ENCODE measurements at places on chromosomes 16 and 17. TPM values are rescaled to one million over a fixed set of nuclear protein-coding genes. Genes with fewer than 3 reads are reported as not detected.

DNA sequence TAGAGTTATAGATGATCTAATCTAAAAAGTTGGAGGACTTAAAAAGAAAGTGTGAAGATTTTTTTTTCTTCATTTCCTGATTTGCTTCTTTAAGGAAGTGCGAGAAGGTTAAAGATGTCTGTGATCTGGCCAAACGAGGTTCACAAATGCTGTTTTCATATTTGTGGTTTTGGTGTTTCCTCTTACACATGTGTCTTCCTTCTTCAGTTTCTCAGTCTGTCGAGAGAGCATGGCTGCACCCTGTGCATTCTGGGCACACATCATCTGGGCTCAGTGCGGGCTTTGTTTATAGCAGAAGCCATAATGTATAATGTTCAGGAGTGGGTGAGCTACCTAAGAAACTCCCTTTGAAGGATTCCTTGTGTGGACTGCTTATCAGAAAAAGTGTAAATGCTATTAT is 260.4 kb upstream of the TBX2 start:
- no peak overlapping the region for H3K4me3 ChIP-seq
- H3K27me3 ChIP-seq = no peaks in the 10 kb centered on the region
- H3K4me1 ChIP-seq = peaks cover 14% of the 10 kb centered on the region

- DNase-seq = no peak
- no peaks in the 10 kb centered on the region for H3K27me3 ChIP-seq
- H3K4me3 ChIP-seq = no peak overlapping the region
Measured at GRCh38 chr17:77420804-77421629, 280.2 kb downstream of the SEC14L1 start.

Gene TP53TG3D
- total RNA-seq = 1.3 TPM

Gene SLC35G6
- total RNA-seq = not detected

- H3K27ac ChIP-seq = peak overlapping the region; percentile 75
- peak; percentile 94 for DNase-seq
- no peaks in the 10 kb centered on the region for H3K36me3 ChIP-seq
- H3K27me3 ChIP-seq = no peaks in the 10 kb centered on the region
- H3K4me3 ChIP-seq = no peak overlapping the region
Measured at GRCh38 chr17:17710728-17711541, 29.7 kb downstream of the RAI1 start.

- H3K27ac ChIP-seq = no peak overlapping the region
- no peaks in the 10 kb centered on the region for H3K4me1 ChIP-seq
- H3K36me3 ChIP-seq = no peaks in the 10 kb centered on the region
- H3K27me3 ChIP-seq = no peaks in the 10 kb centered on the region
- DNase-seq = no peak
Measured at GRCh38 chr17:54505404-54505803, 395.2 kb upstream of the TOM1L1 start.

GRCh38 chr17:30104575-30105339 is 11.9 kb upstream of the NSRP1 start:
- no peaks in the 10 kb centered on the region for H3K27me3 ChIP-seq
- peak overlapping the region; percentile 49 for H3K27ac ChIP-seq
- no peaks in the 10 kb centered on the region for H3K4me1 ChIP-seq

DNA sequence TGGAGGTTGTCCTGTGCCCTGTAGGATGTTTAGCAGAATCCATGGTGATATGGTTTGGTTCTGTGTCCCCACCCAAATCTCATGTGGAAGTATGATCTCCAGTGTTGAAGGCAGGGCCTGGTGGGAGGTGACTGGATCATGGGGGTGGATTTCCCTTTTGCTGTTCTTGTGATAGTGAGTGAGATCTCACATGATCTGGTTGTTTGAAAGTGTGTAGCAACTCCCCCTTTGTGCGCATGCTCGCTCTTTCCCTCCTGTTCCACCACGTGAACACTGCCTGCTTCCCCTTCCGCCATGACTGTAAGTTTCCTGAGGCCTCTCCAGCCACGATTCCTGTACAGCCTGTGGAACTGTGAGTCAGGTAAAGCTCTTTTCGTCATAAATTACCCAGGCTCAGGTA is 61.9 kb downstream of the ARHGAP17 start:
- H3K36me3 ChIP-seq = peaks cover 99% of the 10 kb centered on the region
- no peak overlapping the region for H3K27ac ChIP-seq
- no peak overlapping the region for H3K4me3 ChIP-seq
- H3K27me3 ChIP-seq = no peaks in the 10 kb centered on the region

Gene ELMO3
- 17.5 TPM for total RNA-seq

DNA sequence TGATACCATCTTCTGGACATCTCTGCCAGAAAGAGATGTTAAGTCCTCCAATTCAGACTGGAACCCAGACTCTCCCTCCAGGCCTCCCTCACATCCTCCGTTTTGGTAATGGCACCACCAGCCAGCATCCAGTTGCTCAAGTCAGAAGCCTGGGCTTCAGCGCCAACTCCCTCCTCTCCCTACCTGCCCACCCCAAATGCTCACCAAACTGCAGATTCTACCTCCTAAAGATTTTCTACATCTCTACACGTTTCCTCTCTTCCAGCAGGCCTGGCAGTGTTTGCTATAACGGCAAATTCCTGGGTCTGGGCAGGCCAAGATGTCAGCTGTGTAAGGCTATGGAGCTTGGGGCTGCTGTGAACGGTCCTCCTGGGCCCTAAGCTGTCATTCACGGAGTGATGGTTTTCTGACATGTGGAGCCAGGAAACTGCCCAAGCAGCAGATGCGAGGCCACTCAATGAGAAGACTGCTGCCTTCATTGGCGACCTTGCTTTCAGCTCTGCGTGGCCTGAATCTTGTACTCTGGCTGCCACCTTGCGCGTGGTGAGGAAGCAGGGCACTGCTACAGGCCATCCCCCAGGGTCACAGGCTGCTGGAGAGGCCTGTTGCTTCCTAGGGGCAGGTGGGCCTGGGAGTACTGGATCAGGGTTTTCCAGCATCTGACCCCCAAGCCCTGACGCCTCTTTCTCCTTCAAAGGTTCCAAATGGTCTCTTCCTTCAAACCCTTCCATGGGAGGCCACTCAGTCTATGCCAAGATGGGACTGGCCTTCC is 37.7 kb downstream of the TBX4 start:
- peaks cover 5% of the 10 kb centered on the region for H3K4me1 ChIP-seq
- H3K27ac ChIP-seq = no peak overlapping the region
- H3K27me3 ChIP-seq = no peaks in the 10 kb centered on the region
- no peaks in the 10 kb centered on the region for H3K36me3 ChIP-seq
- DNase-seq = no peak

Gene EFNB3
- 0.32 TPM for total RNA-seq

Measured in upper lobe of right lung (tissue), 1 donor.